ENCODE measurements at places on chromosomes 2 and 18.
A peak's percentile ranks its signal among the peaks of the same experiment; 100 is the strongest.

DNA sequence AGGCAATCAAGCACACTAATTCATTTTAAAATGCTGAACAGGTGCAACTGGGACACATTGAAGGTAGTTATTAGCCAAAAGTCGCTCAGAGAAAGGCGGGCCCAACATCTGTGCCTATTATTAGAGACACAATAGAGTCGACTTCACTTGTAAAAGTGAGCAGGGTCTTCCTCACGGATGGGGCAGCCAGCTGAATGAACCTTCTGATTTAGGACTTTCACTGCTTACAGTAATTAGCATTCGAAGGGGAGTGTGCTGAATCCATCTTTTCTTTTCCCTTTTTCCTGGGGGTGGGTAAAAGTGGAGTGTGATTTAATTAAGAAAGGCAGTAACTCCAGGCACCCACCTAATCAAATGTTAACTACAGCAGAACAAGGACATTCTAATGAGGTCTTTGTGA, 677.7 kb downstream of the DCDC2C start:
- no peak for DNase-seq

DNA sequence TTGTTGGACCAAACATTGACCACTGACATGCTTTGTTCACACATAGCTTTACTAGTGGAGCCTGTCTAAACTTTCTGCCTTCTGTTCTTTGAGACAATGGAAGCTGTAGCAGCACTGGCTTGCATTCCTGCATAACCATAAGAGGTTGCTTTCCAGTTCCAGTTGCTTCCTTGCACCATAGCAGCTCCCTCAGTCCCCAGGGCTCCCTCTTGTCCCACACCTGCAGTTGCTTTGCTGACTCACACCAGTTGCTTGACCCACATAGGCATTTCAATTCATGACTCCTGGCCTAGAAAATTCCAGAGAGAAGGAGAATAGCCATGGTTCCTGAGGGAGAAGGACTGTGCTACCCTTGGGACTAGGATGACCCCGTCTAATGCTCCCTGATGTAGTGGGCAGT, 20.9 kb downstream of the SGPP2 start:
- DNase-seq: no peak

DNA sequence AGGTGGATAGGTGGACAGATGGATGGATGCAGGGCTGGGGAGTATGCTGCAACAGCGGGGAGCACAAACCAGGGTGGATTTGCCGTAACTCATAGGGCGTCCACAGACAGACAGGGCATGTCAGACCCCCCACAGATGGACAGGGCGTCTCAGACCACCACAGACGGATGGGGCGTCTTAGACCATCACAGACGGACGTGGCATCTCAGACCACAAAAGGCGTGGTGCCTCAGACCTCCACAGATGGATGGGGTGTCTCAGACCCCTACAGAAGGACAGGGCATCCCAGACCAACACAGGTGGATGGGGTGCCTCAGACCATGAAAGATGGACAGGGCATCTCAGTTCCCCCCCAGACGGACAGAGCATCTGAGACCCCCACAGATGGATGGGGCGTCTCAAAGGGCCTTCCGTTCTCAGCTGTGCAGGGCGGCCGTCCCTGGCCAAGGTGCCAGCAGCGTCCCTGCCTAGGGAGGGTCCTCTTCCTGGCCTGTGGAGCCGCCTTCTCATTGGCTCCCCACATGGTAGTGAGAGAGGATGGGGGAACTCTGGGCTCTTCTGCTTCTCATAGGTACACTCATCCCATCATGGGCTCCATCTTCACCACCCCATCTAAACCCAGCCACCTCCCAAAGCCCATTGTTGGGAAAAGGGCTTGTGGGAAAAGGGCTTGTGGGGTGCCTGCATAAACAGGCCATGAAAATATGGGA, 2.1 kb downstream of the ANKMY1 start:
- DNase-seq: no peak

DNA sequence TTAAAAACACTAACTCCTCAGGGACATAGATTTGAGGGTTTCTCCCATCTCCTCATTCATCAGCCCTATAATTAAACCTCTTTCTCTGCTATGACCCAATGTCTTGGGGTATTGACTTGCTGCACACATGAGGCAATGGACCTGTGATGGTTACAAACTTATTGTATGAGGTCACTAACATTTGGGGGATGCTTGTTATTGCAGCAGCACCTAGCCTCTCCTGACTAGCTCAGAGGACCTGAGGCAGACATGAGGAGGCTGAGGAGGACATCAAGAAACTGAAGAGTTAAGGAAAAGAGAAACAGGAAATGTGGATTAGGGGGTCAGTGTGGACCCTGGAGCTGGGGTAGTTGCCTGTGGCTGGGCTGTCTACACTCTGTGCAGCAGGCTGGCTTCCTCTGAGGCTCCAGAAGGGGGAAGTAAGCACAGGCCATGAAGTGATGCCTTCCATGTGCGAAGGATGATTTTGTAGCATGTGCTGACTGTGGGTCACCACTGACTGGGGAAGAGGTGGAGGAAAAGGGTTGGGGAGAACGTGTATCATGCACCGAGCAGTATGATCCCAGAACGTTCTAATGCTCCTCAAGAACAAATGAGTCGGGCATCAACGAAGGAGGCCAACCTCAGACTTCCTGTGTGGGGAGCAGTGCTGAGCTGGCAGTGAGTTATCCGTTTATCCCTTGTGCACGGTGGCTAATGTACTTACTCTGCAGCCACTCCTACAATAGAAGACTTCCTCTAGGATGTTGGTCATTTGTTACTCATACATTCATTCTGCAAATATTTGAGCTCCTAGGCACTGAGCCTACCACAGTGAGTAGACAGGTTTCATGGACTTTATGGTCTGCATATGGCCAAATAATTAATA, 42.1 kb upstream of the RFX8 start:
- DNase-seq: no peak

DNA sequence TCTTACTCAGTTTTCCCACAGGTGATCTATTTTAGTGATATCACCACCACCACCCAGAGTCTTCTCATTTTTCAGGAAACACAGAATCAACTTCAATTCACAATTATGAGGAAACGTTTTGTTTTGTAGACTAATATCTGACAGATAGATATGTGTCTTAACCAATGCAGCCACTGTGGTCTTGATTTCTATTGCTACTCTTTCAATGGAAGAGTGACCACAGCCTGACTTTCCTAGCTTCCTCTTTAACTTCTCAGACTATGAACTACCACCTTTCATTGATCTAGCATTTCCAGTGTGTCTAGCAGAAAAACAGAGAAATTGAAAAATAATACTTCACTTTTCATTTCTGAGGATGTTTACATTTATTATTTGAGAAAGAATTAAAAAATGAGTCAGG, 20.5 kb downstream of the ADAM17 start:
- no peak for DNase-seq

DNA sequence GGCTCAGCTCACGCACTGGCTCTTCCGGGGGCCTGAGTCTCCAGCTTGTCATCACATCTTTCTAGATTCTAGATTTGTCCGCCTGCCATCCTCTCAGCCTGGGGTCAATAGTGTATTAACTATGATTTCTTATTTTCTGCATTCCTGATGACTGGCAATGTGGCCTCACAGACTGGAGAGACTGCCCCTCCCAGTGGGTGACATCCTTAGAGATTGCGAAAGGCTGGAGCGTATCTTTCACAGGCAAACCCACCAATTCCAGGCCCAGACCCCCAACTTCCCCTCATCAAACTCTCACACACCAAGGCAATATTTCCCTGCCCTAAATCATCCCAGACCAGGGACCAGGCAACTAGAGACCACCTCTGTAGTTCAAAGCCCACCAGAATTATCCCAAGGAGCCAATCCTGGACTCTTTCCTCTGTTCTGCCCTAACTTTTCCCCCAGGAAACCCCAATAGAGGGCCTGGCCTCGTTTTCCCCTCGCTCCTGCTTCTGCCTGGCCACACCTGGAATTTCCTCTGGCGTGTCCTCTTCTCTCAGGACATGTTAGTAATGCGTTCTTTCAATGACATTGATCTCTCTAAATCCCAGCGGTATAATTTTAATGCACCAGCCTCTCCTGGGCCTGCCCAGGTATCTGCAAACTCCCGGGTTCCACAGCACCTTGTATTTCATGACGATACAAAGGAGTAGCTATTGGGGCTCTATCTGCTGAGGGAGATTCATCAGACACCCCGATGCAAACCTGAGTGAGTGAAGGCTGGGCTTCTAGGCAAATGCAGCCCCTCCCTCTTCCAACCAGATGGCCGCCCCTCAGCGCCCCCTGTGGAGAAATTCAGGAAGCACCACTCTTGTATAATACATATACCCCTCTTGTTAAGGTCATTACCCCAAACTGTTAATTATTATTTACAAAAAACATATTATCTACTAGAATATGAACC, 2.4 kb upstream of the KCNF1 start:
- DNase-seq: peak; percentile 51

- no peak for DNase-seq
These were observed 34.5 kb upstream of the ARL5A start for GRCh38 chr2:151862700-151863099.

GRCh38 chr2:96934182-96934495, 52.2 kb downstream of the FAM178B start:
- no peak for DNase-seq

GRCh38 chr2:81235601-81236000, 931.0 kb upstream of the LRRTM1 start:
- DNase-seq: no peak

GRCh38 chr2:175180701-175181103, 808 bp downstream of the ATP5MC3 start:
- peak; percentile 26 for DNase-seq

GRCh38 chr2:86695053-86695691, 24.9 kb upstream of the RMND5A start:
- no peak for DNase-seq

GRCh38 chr18:37476182-37476581, 89.4 kb downstream of the CELF4 start:
- DNase-seq: peak; percentile 23

- no peak for DNase-seq
These were observed 55.7 kb downstream of the RTTN start for GRCh38 chr18:70149616-70150301.

GRCh38 chr2:239330836-239331235, 70.0 kb downstream of the HDAC4 start:
- DNase-seq: no peak

- DNase-seq: no peak
These were observed 4.9 kb downstream of the FKBP1B start for GRCh38 chr2:24054366-24055010.

GRCh38 chr18:77248873-77249568, 627 bp upstream of the GALR1 start:
- no peak for DNase-seq

GRCh38 chr2:74747411-74748080, 86.4 kb upstream of the HK2 start:
- peak; percentile 37 for DNase-seq

GRCh38 chr18:39149211-39149806, 1583.7 kb upstream of the CELF4 start:
- no peak for DNase-seq

DNA sequence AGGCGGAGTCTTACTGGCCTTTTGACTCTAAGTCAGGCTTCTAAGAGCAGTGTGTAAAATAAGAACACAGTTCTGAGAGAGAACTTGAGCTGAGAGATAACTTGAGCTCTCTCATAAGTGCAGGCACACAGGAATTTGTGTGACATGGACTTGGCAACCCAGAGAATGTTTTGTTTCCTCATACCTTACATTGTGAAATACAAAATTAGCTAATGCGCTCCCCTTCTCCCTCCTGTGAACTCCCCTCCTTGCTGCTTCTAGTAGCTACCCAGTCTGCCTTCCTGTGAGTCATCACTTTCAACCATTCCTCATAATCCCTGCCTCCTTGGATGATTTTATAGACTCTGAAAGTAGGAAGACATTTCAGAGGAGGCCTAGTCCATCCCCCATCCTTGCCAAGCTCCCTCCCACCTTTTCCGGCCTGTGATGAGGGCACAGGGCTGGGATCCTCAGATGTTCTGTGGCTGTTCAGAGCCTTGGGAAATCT, 22.6 kb downstream of the FER1L5 start:
- no peak for DNase-seq

DNA sequence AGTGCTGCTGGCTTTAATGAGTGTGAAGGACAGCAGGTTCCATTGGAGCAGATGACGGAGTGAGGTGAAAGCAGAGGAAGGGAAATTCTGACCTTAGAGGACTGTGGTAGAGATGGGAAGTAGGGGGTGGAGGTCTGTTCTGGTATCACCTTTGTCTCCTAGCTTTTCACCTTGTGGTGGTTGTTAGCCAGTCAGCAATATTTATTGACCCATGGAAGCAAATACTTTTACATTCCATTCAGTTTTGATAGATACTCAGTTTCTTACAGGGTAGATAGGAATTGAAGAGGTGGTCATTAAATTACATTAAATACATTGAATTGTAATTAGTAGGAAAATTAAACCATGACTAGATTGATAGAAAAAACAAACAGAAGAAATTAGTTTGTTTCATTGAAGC, 180.1 kb downstream of the DIS3L2 start:
- no peak for DNase-seq

DNA sequence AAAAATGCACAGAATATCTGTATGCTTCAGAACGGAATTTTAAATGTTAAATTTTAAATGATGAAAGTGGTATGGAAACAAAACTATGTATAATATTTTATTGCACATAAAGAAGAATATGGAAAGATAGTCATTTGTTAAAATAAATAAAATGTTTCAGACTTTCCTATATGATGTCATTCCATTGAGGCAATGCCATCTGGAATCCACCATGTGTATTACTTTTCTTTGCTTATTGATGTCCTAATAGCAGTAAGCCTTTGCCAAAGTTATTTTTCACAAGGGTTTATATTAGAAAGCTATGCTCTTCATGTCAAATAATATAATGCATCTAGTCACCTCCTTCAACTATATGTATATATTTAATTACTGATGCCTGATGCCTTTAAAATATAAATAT, 601.6 kb upstream of the PKDCC start:
- no peak for DNase-seq

GRCh38 chr2:112487444-112487961, 5.5 kb downstream of the TTL start:
- DNase-seq: no peak

DNA sequence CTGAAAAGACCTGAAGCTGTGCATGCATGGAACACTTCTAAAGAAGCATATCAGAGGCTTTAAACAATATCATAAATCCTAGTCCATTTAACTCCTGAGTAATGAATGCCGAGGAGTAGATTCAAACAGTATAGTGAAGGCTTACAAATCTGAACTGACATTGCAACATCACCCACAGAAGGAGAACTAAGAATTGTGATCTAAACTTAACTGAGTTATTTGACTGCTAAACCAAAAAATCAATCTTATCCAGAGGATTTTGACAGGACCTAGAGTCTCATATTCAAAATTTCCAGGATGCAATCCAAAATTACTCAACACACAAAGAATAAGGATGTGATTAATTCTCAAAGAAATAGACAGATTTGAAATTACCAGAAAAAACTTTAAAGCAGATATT, 181.0 kb downstream of the SLC39A10 start:
- DNase-seq: no peak

DNA sequence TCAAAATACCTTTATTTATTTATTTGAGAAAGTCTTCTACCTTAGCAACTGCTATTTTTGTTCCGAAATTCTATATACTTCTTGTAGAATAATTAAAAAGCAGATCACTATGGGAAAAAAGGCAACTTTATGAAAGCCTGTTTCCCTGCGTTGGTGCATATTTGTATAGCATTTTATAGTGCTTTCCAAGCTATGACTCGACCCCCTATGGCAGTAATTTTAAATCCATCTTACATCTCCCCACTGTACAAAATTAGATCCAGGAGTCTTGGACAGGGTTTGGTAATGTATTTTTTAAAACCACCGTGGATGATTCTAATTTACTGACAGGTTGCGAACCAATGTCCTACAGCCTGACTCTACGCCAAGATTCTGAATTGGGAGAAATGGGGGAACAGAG, 10.1 kb downstream of the TANK start:
- no peak for DNase-seq

- DNase-seq: no peak
These were observed 27.1 kb upstream of the CWC22 start for GRCh38 chr2:180033993-180034894.

GRCh38 chr2:219448099-219448775, 13.6 kb downstream of the SPEG start:
- no peak for DNase-seq

Measured in HuH-7 (cell line).